ENCODE measurements at places on chromosomes 3 and 15. TPM values are rescaled to one million over a fixed set of nuclear protein-coding genes. Genes with fewer than 3 reads are reported as not detected.

The SMAD6 gene
- 76.4 TPM for total RNA-seq

The CHAC1 gene
- total RNA-seq, result 4.2 TPM

GRCh38 chr3:126390201-126390600 is 4.5 kb upstream of the CFAP100 start:
- DNase-seq, result no peak

GRCh38 chr15:40737048-40737447 is 18.0 kb downstream of the RMDN3 start:
- DNase-seq, result no peak

The HIGD2B gene
- total RNA-seq, result not detected

GRCh38 chr15:80758130-80758745 is 20.9 kb upstream of the CEMIP start:
- DNase-seq, result no peak

GRCh38 chr3:86743233-86743632 is 247.7 kb downstream of the VGLL3 start:
- DNase-seq, result no peak

DNA sequence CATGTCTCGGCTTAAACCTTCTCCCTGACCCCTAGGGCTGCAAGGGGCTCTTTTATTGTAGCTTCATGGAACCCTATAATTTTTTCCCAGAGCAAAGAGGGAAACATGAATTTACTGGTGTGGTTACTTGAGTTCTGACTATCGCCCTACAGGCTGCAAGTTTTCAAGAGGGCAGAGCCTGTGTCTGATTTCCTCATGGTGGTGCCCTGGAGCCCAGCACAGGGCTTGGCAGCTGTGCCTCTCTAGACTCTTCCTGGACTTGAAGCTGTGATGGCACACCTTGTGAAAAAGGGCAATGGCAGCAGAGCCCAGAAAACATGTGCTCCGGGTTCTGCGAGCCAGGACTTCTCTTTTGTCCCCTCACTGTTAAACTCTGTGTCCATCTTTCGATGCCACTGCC is 34.2 kb upstream of the TF start:
- DNase-seq, result no peak

- no peak for DNase-seq
These were observed 26.6 kb downstream of the CLDN18 start for GRCh38 chr3:138036572-138036971.

GRCh38 chr15:28100516-28101195 is 1.5 kb upstream of the OCA2 start:
- DNase-seq, result no peak

The DPPA2 gene
- total RNA-seq, result not detected

- DNase-seq, result no peak
These were observed 1076.6 kb downstream of the IGSF11 start for GRCh38 chr3:117958027-117958426.

The FGF7 gene
- 33.9 TPM for total RNA-seq

The PPARG gene
- total RNA-seq, result 11.0 TPM

DNA sequence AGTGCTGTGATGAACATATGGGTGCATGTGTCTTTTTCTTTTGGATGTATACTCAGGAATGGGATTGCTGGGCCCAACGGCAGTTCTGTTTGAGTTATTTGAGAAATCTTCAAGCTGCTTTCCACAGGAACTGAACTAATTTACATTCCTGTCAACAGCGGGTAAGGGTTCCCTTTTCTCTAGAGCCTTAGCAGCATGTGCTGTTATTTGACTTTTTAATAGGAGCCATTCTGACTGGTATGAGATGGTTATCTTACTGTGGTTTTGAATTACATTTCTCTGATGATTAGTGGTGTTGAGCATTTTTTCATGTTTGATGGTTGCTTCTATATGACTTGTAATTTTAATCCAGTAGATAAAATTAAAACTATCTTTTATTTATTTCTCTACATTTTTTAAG is 1168.6 kb upstream of the ALCAM start:
- DNase-seq, result no peak

The PLA2G4D gene
- total RNA-seq, result not detected

DNA sequence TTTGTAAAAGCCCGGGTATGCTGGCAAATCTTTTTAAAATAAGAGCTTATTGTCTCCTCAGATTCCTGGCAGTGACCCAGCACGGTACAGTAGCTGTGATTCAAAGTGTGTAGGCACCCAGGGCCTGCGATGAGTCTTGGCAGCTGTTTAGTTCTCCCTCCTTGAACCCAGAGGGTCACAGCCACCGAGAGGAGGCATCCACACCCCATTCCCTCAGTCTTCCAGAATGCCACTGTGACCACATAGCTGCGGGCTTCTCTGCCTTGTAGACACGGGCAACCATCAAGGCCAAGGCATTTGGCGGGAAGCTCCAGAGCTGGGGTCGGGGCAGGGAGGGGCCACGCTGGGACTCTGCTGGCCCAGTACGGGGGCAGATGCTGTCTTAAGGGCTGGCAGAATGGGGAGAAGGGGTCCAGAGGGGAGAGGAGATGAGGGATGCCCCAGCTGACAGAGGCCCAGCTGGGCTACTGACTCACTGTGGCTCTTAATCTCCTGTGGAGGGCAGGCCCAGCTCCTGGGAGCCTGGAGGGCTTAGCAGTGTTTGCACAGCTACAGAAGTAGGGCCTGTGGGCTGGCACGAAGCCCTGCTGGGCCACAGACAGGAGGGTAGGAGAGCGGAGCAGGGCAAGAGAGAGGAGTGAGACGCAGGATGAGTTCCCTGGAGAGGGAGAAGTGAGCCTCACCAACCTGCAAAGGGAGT is 68.8 kb upstream of the DLG1 start:
- peak; percentile 74 for DNase-seq

The THAP10 gene
- total RNA-seq, result 0.72 TPM

GRCh38 chr3:62277450-62277849 is 95.9 kb downstream of the FEZF2 start:
- DNase-seq, result no peak

DNA sequence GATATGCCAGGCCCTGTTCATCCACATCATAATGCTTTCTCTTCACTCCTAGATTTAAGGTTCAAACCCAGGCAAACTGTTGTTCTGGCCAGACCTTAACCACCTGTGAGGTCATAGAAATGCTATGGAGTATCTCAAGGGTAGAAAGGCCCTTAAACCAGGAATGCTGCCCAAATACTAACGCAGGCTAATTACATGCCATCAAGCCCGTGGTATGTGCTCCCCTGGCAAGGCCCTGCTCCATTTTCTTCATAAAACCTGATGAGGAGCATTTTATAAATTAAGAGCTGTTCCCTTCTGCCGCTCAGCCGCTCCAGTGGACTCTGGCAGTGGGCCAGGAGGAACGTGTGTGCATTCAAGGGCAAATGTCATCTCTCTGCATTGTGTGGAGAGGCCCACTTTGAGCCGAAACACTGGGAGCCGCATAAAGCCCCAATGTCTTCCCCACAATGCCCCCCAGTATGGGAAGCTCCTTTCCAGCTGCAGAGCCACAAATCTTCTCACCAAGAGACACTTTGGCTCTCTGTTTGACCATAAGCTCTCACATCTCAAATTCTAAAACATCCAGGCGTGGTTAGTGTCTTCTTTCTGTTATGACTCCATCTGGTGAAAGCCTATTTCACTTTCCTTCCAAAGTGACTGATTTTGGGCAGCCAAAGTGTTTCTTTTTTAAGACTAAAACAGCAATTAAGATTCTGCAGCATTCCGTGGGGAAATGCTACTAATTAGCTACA is 210.8 kb upstream of the NR2E3 start:
- DNase-seq, result peak; percentile 86

The NME9 gene
- not detected for total RNA-seq

The UACA gene
- 37.9 TPM for total RNA-seq

GRCh38 chr3:34475851-34476250 is 677.4 kb downstream of the PDCD6IP start:
- no peak for DNase-seq

DNA sequence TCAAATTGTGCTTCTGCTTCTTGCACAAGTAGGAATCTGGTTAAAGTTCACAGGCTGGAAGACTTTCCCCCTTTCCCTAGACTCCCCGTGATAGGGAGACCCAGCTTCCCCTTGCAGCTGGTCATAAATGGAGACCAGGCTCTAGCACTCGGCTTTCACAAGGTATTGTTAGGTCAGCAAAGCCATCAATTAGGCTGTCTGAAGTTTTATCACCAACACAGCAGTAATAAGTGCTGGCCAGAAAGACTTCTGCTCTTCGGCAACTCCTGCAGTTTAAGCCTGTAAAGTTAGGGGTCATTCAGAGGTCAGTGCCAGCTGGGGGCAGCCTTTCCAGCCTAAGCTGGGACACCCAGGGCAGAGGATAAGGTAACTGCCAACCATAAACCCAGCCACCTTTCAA is 203.4 kb downstream of the MEIS2 start:
- peak; percentile 50 for DNase-seq
